ENCODE measurements at places on chromosomes 5 and 9.
A peak's percentile ranks its signal among the peaks of the same experiment; 100 is the strongest.

GRCh38 chr9:99128133-99128406, 23.2 kb downstream of the TGFBR1 start:
- DNase-seq = no peak

DNA sequence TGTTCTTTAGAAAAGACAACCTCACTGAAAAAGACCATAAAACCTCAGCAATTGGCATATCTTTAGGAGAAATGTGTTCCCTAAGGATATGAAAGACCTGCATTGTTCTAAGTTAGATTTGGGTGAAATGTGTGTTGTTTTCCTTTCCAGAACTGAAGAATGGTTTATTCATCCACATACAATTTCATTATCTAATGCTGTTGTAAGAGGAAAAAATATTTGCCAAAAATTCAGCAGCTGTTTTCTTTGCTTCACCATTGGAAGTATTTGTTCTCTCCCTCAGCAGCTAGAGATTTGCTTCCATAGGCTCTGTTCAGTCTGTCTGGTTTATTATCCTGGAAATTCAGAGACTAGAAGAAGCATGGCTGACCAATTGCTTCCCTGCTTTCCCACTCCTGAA, 150.9 kb downstream of the ISOC1 start:
- peak; percentile 39 for DNase-seq

- no peak for DNase-seq
Measured at GRCh38 chr9:96449523-96449844, 485 bp upstream of the HABP4 start.

DNA sequence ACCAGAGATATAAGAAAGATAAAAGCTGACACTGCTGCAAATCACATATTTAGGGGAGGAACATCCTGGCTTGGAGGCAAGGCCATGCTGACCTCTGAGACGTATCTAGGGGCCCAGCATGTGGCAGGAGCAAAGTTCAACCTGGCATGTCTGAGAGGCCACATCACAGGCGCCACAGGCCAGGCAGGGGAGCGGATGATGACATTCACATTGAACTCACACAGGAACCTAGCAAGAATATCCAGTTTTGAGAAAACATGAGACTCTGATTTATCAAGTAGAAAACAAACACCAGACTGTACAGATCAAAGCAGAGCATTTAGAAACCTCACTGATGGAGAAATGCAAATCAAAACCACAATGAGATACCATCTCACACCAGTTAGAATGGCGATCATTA, 64.2 kb upstream of the STK32A start:
- no peak for DNase-seq

DNA sequence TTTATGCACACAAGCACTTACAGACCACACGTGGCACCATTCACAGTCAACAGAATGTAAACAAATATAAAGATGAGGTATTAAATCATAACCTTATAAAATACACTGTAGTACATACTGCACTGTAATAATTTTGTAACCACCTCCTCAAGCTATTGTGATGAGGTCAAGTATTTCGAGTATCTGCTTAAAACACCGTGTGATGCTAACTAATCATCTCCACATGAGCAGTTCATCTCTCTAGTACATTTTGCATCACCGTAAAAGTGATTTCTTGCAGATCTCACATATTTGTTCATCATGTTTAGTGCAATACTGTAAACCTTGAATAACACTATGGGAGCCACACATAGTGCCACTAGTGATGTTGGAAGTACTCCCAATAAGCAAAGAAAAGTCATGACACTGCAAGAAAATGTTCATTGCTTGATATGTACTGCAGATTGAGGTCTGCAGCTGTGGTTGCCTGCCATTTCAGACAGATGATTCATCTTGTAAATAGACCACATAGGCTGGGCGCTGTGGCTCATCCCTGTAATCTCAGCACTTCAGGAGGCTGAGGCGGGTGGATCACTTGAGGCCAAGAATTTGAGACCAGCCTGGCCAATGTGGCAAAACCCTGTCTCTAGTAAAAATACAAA, 44.3 kb downstream of the FOXB2 start:
- no peak for DNase-seq

DNA sequence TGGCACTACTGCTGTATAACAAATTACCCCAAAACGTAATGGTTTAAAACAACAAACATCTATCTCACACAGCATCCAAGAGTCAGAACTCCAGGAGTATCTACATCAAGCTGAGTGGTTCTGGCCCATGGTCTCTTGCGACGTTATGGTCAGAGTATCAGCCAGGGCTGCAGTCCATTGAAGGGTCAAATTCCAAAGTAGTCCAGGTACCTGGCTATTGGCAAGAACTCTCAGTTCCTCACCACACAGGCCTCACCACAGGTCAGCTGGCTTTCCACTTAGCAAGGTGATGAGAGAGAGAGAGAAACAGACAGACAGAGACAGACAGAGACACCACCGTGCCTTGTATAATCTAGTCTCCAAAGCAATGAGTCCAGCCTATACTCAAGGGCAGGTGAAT, 22.6 kb downstream of the EPB41L4A start:
- no peak for DNase-seq

GRCh38 chr5:132209901-132210545, 17.6 kb downstream of the P4HA2 start:
- no peak for DNase-seq

- DNase-seq = no peak
Measured at GRCh38 chr9:90259311-90260246, 383.0 kb downstream of the DIRAS2 start.

DNA sequence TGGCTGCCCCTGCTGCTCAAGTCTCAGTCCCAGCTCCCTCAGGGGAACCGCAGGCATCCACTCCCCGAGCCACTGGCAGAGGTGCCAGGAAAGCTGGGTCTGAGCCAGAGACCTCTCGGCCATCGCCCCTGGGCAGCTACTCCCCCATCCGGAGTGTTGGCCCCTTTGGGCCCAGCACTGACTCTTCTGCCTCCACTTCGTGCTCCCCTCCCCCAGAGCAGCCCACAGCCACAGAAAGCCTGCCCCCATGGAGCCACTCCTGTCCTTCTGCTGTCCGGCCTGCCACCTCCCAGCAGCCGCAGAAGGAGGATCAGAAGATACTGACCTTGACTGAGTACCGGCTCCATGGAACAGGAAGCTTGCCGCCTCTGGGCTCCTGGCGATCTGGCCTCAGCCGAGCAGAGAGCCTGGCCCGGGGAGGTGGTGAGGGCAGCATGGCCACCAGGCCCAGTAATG, 49.8 kb upstream of the TESK1 start:
- DNase-seq = no peak

DNA sequence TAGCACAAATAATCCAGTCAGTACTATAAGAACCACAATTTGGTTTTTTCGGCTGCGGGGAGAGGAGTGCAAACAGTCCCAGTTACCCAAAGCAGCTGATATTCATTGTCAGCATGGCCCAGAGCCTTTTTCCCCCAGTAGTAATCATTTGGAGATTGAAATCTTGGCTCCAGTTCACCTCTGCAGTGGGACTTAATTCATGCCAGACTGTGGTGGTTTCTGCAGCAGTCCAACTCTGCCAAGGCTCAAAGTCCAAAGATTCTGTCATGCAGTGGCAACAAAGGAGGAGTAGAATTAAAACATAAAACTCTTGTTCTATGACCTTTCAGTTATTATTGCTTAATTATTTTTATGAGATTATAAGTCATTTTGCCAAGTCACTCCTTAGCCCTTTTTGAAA, 25.0 kb upstream of the TRIM36 start:
- no peak for DNase-seq

GRCh38 chr5:73654819-73655318, 28.9 kb downstream of the ARHGEF28 start:
- no peak for DNase-seq

DNA sequence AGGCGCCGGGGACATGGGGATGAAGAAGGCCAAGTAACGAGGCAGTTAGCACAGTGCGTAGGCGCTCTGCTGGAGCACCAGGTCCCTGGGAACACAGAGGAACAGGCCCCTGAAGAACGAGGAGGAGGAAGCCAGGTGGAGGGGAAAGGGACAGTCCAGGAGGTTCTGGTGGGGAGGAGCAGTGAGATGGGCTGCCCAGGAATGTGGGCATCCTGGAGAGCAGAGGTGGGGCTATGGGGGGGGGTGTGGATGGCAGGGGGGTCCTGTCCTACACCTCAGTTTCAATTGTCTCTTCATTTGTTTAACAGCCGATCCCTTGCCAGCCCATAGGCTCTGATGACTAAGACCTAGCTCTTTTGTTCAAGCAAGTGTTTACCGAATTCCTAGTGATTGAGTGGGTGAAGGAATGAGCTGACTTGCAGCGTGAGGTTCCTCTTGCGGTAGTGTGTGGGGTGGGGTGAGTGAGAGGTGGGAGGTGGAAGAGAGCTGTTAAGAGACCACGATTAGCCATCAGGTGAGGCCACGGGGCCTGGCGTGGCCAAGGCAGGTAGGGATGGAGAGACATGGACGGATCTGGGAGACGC, 8.4 kb upstream of the PHYHD1 start:
- no peak for DNase-seq

DNA sequence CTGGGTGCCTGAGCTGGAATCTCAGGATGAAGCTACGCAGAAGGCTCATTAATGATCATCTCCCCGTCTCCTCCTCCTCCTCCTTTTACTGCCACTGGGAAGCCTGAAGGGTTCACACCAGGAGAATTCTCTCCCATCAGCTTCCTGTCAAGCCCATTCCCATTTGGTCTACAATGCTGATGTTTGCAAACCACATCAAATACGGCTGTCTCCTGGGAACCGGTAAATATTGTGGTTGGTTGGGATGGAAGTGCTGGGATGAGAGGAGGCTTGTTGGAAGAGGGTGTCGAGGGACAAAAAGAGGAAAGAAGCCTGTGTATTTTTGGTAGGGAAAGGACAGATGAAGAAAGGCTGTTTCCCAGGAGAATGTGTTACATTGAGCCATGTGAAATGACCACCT, 13.2 kb upstream of the S1PR3 start:
- no peak for DNase-seq

- no peak for DNase-seq
Measured at GRCh38 chr9:86517475-86517874, 163.3 kb upstream of the TUT7 start.

DNA sequence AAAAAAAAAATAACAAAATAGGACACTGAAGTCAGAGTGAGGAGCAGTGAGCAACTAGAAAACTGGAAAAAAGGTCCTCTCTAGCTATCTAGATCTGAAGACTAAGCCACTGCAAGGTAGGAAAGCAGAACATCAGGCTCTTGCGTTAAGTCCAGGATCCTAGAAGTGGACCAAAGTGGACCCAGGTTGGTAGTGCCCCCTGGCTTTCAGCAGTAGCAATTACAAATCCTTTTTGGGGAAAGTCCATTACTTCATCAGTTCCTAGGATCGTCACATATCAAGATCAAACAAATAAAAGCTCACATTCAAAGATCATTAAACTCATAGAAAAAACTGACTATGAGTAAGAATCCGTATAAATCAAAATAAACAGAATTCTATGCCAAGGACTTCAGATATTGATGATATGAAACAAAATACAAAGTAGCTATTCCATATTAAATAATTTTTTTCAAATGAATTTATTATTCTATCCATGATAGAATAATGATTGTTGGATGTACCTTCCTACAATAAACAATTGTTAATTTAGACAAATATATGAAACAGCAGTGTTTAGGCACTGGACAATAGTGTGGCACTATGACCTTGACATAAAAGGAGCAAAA, 6.5 kb upstream of the RICTOR start:
- no peak for DNase-seq

DNA sequence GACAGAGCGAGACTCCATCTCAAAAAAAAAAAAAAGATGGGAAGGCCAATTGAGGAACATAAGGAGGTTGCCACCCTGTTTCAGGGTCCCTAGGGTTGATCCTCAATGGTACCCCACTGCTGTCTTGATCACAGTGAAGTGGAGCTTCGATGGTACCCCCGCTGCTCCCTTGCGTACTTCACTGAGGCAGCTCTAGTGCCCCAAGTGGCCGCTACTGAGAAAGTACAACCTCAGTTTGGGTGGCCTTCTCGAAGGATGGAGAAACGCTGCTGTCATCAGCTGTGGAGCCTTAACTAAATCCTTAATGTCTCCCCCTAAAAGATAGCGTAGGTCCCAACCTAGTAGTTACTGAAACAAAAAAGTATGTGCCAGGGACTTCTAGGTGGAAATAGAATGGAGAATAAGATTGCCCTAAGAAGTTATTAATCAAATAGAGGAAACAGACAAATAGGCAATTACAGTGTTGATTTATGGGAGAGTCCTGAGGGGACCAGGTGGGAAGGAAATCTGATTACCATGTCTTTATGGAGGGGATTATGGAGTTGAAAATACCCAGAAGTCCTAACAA, 6.3 kb downstream of the TESK1 start:
- DNase-seq = no peak

- no peak for DNase-seq
Measured at GRCh38 chr5:78334811-78335210, 25.6 kb upstream of the SCAMP1 start.

GRCh38 chr5:141001844-141002604, 35.7 kb downstream of the PCDHAC2 start:
- no peak for DNase-seq

DNA sequence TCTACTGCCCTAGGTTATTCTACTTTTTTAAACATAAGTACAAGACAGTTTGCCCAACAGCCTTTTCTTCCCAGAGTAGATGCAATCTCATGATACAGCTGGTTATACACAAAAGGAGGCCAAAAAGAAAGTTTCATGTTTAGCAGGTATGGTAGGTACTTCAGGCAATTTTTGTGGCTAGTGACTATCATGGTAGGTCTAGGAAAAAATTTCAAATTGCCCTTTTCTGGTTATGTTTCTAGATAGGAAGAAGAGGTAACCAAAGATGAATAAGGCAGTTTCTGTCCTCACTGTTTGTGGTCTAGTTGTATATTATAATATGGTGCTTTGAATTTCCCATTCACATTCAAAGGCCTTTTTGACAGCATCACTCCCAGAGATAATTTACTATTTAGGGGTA, 19.7 kb downstream of the MEGF9 start:
- DNase-seq = no peak

DNA sequence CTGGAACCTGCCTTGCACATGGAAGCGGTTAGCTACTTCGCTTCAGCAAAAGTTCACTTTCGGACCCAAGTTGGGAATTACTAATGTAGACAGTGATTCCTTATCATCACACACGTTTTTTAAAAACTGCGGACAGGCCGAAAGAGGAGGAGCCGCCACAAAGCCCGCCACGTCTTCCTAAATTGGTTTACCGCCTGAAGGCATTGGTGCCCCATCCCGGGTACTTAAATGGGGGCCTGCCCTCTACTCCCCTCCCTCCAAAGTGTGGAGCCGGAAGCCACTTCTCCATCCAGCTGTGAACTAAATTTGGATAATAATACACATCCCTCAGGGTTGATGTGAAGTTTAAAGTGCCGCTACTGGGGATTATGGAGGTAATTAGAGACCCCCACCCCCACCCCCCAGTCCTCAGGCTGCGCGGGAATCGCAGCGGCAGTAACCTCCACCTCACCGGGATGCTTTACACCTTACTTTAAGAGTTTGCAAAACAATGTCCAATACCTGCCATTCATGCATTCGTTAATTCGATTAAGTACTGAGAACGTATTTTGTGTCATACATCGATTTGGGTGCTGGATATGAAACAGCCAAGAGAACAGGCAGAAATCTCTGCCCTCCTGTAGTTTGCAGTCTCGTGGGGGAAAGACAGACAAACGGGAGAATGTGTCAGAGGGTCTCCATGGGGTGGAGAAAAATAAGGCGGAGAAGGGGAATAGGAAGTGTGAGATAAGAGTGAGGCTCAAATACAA, 937 bp upstream of the MACROH2A1 start:
- DNase-seq = no peak

- DNase-seq = no peak
Measured at GRCh38 chr9:81022177-81022576, 667.2 kb downstream of the TLE1 start.
